Esophagus mucosa (tissue), 1 donor: ENCODE measurements at places on chromosomes 5 and 9.
A peak's percentile ranks its signal among the peaks of the same experiment; 100 is the strongest.

GRCh38 chr5:139062910-139063663 lies 135.1 kb downstream of the SIL1 start:
- no peak for ATAC-seq

- ATAC-seq, result no peak
These were observed 14.9 kb downstream of the EXOSC3 start for GRCh38 chr9:37769995-37770394.

DNA sequence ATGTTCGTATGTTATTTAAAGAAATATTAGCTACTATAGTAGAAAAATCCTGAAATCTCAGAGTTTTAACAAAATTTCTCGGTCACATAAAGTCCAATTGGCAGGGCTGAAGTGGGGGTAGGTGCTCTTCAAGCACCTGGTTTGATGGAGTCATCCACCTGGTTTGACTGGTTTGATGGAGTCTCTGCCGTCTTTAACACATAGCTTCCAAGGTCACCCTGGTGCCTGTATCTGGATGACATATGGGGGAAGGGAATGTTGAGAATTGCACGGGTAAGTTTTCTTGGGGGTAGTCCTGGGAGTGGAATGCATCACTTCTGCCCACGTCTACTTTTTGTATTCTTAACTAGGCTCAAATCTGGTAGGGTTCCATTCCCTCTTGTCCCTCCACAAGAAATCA lies 351.2 kb downstream of the SH3GL2 start:
- no peak for ATAC-seq

- ATAC-seq, result no peak
These were observed 5.5 kb upstream of the N4BP3 start for GRCh38 chr5:178107756-178108310.

DNA sequence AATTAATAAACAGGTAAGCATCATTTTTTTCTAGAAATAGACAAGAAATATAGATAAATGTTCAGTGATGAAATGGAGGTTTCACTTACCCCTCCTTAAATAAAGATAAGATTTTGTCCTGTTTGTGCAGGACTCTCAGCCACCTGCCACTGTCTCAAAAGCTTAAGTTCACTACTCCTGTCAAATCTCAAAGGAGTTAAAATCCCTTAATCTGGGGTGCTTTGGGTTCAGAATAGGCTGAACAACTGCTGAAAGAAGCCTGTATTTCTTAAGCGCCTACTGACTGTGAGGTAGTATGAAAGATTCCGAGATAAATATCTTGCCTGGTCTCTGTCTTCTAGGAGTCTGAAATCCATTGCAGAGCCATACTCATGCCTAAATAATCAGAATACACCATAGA lies 3.7 kb upstream of the BRINP1 start:
- ATAC-seq, result no peak

DNA sequence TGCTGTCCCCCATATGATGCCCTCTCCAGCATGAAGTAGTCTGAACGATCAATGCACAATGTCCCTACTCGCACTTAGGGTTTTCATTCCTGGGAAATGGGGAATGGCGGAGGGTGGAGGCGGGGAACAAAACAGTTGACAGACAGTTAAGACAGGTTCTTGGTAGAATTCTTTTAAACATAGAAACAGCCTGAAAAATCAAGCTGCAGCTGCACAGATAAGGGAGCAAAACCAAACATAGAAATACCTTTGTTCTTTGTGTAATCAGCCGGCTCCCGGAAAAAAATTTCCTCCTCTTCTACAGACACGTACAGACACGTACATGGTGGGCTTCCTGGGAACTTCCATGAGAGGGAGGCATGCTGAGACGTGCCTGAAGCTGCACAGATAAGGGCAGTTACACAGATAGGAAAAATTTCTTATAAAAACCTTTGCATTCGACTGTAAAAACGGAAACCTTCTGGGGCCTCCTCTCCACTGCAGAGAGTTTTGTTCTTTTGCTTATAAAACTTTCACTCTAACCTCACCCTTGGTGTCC lies 662.4 kb upstream of the PTPRD start:
- ATAC-seq, result no peak

- ATAC-seq, result no peak
These were observed 441.5 kb downstream of the RASEF start for GRCh38 chr9:82621447-82621846.

DNA sequence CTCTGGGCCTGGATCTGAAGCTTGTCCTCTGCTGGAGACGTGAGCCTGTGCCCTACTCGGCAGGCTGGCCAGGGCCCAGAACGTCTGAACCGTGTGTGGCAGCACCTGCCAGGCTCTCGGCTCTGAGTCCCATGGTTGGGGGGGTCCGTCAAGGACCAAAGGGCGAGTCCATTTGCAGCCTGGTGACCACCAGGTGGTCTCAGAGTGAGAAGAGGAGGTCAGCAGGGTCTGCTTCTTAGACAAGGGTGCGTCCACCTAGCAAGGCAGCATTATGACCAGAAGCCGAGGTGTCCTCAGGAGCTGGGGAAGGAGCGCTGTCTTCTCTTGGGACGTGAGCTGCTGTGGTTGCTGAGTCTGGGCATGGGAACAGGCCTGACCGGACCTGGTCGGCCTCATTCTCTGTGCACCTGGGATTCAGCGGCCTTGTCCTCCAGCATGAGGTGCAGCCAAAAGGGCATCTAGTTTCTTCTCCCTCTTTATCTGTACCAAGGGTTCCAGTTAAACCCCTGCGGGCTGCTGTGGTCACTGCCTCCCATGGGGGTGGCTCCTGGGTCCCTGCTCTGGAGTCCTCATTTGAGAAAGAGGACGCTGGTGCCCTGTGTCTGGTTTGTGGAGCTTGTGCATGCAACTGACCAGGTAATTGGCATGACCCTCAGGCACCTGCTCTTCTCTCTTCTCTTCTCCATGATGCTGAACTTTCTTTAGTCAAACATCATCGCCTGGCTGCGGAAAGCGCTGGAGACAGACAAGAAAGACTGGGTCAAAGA lies 14.4 kb downstream of the EXOC3 start:
- ATAC-seq, result no peak

DNA sequence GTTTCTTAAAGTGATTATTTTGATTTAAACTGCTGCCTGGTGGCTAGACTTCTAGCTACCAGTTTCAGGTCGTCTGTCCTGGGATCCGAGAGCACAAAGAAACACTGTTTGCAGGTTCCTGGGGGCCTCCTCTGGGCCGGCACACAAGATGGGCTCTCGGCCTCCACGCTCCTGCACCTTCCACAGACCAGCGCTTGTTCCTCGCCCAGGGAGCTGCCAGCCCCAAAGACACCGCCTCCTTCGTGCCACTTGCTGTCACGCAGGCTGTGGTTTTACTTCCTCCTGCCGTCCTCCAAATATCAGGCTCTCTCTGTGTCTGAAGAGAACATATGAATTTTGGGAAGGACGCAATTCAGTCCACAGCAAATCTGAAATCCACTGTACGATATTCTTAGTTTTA lies 105.8 kb downstream of the ROR2 start:
- ATAC-seq, result no peak

GRCh38 chr9:15977438-15977837 lies 424.6 kb downstream of the CCDC171 start:
- no peak for ATAC-seq

- no peak for ATAC-seq
These were observed 171.2 kb downstream of the CCDC171 start for GRCh38 chr9:15724016-15724415.

GRCh38 chr5:124725040-124725434 lies 21.4 kb downstream of the ZNF608 start:
- no peak for ATAC-seq

- ATAC-seq, result no peak
These were observed 12.2 kb downstream of the SPATA9 start for GRCh38 chr5:95670568-95670967.

DNA sequence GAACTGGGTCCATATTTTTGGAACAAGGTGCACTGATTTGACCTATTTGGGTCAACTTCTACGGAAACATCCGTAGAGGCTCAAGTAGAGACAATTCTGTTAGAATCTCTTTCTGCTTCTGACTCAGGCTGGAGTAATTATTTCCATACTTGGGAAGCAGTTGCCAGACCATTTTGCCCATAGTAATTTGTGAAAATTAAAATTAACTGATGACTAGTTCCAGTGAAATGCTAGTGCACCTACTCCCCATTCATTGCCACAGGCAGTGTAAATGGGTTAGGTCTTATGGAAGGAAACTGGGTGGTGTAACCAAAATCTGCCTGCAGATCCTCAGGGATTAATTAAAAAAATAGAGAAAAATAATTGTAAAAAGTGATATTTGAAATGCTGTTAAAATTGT lies 201.1 kb downstream of the TENT4A start:
- ATAC-seq, result no peak

DNA sequence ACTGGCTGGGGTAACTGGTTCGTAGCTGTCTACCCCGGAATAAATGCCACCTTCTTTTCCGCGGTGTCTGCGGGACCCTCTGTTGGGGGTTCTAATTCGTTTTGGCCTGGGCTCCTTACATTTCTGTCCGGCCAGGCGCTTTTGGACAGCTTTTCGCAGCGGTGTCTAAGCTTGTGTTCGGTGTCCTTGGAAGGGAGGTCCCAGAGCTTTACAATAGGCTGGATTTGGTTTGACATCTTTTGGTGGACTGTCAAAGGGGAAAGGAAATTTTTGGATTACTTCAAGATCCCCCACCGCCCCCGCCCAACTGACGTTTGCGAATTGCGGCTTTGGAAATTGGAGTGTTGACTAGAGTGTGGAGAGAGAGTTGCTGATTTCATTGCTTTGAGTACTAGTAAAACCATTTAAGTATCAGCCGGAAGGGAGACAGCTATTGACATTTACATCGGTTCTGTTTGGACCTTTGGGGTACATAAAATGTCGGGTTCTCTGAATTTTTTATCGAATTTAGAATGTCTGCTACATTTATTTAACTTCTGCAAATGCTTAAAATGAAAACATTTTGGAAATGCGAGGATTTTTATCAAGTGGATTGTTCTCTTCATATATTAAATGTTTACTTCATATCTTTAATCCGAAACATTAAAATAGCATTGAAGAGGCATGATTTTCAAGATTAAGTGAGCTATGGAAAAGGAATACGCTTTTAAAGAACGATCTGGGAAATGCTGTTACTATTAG lies 4.7 kb upstream of the PURA start:
- no peak for ATAC-seq

DNA sequence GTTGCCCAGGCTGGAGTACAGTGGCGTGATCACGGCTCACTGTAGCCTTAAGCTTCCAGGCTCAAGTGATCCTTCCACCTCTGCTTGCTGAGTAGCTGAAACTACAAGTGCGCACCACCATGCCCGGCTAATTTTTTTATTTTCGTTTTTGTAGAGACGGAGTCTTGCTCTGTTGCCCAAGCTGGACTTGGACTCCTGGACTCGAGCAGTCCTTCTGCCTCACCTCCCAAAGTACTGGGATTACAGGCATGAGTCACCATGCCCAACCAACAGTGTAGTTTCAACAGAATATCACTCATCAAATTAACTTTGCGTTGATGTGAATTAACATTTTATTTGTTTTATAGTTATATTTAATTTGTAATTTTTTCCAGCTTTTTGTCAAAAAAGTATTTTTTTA lies 45.3 kb downstream of the WDR70 start:
- no peak for ATAC-seq

- no peak for ATAC-seq
These were observed 31.4 kb upstream of the GDNF start for GRCh38 chr5:37871023-37871815.

DNA sequence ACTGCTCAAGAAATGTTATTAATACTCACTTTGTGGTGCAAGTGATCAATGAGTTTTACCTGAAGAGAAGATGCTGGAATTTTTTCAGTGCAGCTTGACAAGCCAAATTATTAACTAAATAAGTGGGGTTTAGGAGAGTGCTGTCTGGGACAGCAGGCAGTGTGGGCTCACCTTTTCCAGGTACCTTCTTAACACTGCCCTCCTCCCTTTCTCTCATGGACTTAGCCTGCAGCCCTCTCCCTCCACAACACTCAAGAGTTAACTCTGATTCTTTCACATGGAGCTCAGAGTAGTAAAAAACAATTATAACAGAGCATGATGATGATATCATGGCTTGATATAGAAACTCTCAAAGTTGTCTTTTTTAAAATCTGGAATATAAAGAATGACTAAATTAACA lies 404.8 kb upstream of the SLC30A5 start:
- no peak for ATAC-seq

- ATAC-seq, result peak; percentile 36
These were observed 39.9 kb downstream of the PAX5 start for GRCh38 chr9:36993933-36994764.

- peak; percentile 82 for ATAC-seq
These were observed 10.4 kb downstream of the AMACR start for GRCh38 chr5:33997331-33997983.

DNA sequence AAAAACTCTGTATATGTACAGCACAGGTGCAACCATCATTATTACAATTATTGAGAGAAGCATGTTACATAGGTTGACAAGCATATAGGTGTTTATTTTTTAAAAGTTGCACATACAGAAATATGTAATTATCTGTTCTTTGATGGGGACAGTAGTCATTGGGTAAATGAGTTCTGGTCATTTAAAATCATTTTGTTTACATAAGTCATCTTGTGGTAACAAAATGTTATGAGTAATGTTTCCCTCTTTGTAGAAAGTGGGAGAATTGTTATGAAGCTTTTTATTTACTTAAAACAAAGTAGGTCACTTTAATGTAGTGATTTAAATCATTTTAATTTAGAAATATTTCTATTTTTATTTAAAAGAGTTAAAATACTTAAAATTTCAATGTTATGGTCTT lies 33.8 kb upstream of the FBXL17 start:
- no peak for ATAC-seq

DNA sequence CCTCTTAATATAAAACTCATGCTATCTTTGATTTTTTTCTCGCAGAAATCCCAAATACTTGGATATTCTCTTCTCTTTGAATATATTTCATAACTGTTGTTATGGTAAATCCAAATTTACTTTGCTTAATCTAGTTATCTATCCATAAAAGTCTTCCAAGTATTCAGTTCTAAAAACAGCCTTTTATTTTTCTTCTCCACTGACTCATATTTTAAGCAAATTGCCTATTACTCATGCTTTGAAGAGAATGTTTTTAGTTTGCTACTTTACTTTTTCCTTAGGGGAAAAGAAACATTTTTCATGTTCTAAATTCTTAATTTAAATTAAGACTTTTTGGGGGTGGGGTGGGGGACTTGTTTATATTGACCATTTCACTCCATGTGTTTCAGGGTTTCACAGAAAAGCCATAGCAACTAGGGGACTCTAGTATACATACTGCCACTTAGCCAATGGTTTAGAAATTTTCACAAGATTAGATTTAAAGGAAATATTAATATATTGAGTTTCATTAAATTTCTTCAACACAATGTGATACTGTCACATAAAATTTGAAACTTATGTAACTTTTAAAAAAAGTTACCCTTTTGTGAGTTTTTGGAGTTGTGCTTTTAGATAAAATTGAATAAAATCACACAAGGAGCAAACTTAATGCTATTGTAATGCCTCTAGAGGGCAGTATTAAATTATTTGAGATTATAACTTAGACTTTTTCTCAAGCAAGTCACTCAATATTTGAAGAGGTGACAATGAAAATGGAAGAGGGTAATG lies 545.8 kb upstream of the ARRDC3 start:
- ATAC-seq, result no peak
